ENCODE measurements at places on chromosomes 4 and X. TPM values are rescaled to one million over a fixed set of nuclear protein-coding genes. Genes with fewer than 3 reads are reported as not detected.

DNA sequence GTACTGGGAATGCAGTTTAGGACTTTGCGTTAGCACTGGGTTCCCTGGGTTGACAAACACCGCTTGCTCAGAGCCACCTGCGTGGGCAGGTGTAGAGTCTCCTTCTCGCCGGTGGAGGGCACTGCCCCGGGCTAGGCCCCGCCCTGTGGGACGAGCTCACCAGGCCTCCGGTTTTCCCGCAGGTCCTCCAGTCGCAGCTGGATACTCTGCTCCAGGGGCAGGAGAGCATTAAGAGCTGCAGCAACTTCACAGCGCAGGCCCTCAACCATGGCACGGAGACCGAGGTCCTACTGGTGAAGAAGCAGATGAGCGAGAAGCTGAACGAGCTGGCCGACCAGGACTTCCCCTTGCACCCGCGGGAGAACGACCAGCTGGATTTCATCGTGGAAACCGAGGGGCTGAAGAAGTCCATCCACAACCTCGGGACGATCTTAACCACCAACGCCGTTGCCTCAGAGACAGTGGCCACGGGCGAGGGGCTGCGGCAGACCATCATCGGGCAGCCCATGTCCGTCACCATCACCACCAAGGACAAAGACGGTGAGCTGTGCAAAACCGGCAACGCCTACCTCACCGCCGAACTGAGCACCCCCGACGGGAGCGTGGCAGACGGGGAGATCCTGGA lies 49.2 kb upstream of the MND1 start:
- no peak for DNase-seq

- DNase-seq: no peak
Observed at GRCh38 chr4:62235911-62236310, 1035.8 kb downstream of the ADGRL3 start.

Gene CT83
- not detected for total RNA-seq

Gene MAGEA11
- not detected for total RNA-seq

All from HCT116 (cell line).